ENCODE measurements at places on chromosomes 7 and 10.

- DNase-seq: no peak
Measured at GRCh38 chr10:74096777-74097176, 53.9 kb downstream of the AP3M1 start.

DNA sequence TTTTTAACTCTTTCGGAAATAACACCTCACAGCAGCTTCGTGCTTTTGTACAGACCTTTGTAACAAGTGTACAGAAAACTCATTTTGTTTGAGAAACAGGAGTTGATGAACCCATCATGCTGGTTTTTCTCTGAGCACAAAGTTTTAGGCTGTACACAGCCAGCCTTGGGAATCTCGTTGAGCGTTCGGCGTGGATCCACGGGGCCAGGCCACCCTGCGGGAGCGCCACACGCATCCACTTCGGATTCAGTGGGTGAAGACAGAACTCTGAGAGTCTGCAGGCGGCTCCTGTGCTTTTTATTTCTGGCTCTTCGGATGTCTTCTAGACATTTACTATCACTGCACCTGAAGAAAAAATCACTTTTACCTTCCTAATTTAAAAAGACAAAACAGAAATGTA is 131.2 kb downstream of the SMURF1 start:
- no peak for DNase-seq

GRCh38 chr7:44587843-44588711 is 6.0 kb upstream of the TMED4 start:
- no peak for DNase-seq

DNA sequence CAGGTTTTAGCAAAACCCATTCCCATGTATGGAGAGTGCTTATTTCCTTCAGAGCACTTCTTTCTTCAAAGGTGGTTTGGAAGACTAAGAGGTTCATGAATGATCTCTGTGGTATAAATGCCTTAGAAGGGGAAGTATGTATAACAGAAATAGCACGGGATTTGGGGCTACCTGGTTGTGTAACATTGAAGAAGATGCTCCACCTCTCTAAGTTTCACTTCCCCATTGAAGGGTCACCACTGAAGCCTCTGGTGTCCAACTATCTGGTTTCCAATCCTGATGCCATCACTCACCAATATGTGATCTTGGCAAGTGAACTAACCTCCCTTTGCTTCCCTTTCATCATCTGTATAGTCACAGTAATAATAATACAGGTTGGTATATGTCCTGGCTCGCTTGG is 37.2 kb downstream of the CYCS start:
- DNase-seq: no peak

DNA sequence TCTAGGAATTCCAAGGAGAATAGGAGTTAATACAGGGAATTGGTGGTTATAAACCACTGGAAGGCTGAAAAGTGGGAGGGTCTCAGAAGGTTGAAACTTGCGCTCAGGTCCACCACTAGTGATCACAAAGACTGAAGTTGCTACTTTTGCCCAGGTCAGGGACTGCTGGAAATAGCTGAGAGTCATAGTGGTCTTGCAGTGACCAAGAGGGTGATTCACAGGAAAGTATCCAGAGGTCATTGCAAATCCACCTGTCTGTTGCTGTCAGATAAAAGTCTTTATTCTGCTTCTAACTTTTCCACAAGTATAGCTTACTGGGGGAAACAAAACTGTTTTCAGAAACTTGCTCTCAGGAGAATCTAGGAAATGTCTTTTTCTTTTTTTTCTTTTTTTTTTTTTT is 211.5 kb upstream of the PRSS1 start:
- no peak for DNase-seq

DNA sequence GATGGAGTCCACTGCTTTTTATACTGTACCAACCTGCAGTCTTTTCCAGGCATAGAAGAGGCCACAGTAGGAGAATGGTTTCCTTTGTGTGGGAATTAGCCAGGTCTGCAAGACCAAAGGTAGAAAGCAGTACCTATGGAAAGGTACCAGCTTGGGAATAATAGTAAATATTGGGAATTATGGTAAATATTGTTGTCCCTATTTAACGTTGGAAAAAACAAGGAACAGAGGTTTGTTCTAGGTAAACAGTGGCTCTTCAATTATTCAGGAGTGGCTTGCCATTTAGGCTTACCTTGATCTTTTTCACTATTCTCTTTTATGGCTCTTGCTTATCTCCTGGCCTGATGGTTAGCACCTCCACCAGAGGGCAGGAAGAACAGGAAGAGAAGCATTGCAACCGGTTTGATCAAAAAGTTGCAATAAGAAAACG is 43.9 kb upstream of the GSAP start:
- DNase-seq: no peak

- no peak for DNase-seq
Measured at GRCh38 chr7:3399858-3400257, 98.8 kb downstream of the SDK1 start.

- no peak for DNase-seq
Measured at GRCh38 chr10:63677001-63677400, 155.8 kb downstream of the REEP3 start.

DNA sequence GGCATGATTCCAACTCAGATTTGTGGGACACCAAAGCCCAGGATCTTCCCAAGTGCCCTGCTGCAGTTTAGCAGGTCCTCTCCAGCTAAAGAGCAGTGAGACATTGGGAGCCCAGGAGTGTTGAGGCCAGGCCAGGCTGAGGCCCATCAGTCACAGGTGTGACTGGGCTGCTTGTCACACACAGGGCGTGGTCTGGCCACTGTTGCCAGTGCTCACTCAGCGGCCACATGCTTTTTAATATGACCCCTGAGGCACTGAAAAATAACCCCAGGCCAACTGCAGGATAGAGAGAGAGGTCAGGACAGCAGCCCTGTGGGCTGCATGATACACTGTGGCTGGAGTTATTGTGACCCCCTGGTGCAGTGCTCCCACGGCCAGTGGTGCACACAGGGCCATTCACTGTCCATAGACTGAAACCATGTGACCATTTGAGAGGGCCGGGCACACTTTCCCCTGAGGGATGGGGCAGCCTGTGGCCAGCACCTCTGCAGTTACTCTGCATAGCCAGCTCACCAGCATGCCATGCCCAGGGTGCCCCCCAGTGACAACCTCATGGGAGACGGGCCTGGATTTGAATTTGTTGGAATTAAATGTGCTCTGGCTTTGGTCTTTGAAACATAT is 4.2 kb downstream of the GDF2 start:
- no peak for DNase-seq

- DNase-seq: no peak
Measured at GRCh38 chr7:5203183-5203537, 13.1 kb downstream of the WIPI2 start.

GRCh38 chr7:88109612-88110011 is 110.2 kb downstream of the SRI start:
- no peak for DNase-seq

GRCh38 chr7:24812305-24812945 is 55.2 kb upstream of the GSDME start:
- no peak for DNase-seq

DNA sequence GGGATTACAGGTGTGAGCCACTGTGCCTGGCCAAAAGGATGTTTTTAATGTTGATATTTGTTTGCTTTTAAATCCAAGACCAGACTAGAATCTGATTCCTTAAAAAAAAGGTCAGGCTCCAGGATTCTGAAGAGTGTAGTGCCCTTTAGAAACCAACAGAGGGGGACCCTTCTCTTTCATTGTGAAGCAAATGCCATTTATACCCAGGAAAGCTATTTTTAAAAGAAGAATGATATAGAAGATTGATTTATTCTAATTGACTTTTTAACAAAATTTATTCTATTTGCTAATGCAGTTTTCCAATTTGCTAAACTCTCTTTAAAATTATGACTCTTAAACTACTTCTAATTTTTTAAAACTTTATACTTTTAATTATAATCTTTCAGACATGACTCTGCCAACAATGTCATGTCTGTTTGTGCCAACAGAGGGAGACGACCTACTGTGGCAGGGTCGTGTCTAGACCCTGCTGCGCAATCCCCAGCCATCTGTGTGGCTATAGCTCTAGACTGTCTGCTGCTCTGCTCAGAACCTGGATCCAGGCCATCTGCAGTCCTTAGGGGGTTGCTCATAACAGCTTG is 201.0 kb upstream of the IMMP2L start:
- no peak for DNase-seq

DNA sequence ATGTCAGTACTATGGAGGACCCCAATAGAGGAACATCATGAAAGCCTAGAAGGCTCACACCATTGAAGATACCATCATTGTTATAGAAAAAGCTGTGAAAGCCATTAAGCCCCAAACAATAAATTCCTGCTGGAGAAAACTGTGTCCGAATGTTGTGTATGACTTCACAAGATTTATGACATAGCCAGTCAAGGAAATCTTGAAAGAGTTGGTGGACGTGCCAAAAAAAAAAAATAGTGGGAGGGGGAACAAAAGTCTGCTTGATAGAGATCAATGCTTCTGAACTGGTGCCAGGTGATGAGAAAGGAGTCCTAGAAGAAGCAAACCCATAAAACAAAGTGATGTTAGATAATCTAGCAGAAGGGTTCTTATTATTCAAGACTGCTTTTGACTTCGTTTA is 41.2 kb downstream of the RALA start:
- DNase-seq: no peak

DNA sequence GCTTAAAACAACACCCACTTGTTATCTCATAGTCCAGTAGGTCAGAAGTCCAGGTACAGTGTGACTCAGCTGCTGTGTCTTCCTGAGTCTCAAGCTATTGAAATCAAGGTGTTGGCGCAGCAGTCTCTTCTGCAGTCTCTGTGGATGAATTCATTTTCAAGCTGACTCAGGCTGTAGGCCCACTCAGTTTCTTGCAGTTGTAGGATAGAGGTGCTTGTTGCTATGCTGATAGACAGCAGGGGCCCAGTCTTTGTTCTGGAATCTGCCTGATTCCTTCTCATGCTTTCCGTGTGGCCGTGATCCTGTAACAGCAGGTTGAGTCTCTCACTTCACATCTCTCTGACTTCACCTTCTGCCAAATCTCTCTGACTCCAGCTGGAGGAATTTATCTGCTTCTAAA is 400.4 kb upstream of the POM121L12 start:
- DNase-seq: no peak

- no peak for DNase-seq
Measured at GRCh38 chr10:13969118-13969791, 361.5 kb downstream of the FRMD4A start.

GRCh38 chr7:119197877-119198527 is 973.5 kb downstream of the ANKRD7 start:
- no peak for DNase-seq

DNA sequence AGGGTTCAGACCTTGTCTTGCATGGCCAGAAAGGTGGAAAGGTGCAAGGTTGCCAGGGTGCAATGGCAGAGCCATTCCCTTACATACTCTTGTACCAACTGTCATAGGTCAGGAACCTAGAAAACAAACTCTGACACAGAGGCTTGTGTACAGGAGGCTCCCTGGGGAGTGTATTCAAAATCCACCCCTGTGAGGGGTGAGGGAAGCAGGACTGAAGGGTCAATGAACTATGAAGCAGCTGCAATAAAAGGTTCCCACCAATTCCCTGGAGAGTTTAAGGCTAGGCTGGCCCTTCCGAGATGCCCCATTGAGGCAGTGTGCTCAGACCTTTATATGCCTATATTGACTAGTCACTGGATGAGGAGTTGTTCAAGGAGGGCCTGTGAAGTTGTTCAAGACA is 13.9 kb upstream of the CUZD1 start:
- DNase-seq: no peak

GRCh38 chr7:33581236-33581635 is 324.1 kb upstream of the BMPER start:
- no peak for DNase-seq

GRCh38 chr7:75850235-75850634 is 28.6 kb upstream of the RHBDD2 start:
- DNase-seq: no peak

DNA sequence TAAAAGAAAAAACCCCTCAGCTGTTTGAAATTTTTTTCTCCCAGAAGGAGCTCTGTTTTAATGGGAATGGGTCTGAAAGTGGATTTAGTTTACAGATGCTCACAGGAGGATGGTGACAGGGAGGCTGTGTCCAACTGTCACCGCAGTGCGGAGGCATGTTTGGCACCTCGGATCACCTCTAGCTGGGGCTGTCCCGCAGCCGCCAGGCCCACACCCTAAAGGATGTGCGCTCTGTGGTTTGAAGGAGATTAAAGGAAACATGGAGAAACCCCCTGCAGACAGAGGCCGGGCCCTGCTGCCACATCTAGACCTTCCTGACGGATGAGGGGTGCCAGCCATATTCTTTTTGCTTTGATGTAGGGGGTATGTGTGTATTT is 160.6 kb downstream of the DNAJB6 start:
- no peak for DNase-seq

GRCh38 chr7:69399401-69399800 is 198.9 kb upstream of the AUTS2 start:
- DNase-seq: no peak

DNA sequence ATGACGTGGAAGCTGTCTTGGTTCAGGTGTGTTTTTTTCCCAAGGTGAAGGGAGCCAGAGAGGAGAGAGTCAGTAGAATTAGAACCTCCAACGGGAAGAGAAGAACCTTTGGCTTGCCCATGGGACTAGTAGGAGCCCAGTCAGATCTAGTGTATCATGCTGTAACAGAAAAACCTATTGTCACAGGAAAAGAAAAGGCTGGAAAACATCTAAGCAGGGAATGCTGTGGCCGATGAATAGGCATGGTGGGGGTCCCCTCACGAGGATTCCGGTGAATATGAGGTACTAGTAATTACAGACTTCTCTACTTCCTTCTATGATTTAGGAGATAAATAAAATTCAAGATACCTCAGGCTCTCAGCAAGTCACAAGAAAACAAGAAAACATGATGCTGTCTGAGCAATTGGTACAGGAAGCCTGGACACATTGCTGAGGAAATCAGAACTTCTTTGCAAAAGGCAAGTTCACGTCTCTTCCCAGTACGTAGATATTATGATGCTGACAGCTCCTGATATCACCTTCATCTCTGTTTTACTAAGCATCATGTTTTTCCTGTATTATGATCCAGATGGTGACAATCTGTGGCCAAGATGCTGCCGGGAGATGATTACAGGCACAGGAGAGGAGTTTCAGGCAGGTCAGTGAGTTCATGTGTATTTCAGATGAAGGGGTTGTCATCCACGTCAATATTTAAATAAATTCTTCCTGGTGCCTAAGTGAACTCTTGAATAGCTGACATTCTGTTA is 54.3 kb upstream of the NPY start:
- DNase-seq: no peak

GRCh38 chr10:22630234-22631174 is 83.9 kb downstream of the PIP4K2A start:
- DNase-seq: no peak

DNA sequence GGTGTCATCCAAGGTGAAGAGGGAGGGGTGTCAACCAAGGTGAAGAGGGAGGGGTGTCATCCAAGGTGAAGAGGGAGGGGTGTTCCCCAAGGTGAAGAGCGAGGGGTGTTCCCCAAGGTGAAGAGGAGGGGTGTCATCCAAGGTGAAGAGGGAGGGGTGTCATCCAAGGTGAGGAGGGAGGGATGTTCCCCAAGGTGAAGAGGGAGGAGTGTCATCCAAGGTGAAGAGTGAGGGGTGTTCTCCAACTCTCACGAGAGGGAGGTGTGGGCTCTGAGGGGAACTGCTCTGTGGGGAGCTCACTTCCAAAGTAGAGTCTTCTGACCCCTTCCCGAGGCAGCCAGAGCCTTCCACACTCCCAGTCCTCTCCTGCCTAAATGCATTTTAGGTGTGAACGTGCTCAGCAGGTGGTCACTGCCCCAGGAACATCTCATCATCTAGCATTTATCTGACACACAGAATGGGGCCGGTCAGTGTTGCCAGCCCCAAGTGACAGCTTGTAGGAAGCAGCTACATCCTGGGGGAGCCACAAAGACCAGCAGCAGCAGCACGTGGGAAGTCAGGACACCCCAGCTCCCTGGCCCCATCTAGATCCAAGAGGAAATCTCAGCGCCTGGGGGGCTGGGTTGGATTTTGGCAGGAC is 323.8 kb downstream of the GLRX3 start:
- DNase-seq: no peak

- no peak for DNase-seq
Measured at GRCh38 chr7:155206318-155207020, 91.2 kb upstream of the INSIG1 start.

Measured in cortex of kidney (tissue), 1 donor.